ENCODE measurements at places on chromosomes 7 and 10.

DNA sequence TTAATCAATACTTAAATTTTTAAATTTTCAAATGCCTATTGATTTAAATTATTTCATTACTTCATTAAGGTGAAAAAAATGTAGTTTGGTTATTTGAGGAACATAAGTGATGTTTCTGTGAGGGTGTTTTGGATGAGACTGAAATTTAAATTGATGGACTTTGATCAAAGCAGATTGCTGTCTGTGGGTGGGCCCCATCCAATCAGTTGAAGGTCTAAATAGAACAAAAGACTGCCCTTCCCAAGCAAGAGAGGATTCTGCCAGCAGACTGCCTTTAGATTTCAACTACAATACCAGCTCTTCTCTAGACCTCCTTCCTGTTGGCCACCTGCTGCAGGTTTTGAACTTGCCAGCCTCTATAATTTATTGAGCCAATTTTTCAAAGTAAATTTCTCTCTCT is 14.5 kb upstream of the GPR37 start:
- no peak for DNase-seq

- no peak for DNase-seq
Measured at GRCh38 chr7:140745266-140746058, 49.0 kb downstream of the NDUFB2 start.

- no peak for DNase-seq
Measured at GRCh38 chr10:79044846-79045245, 23.9 kb upstream of the ZMIZ1 start.

GRCh38 chr7:28890137-28890536 is 68.0 kb downstream of the TRIL start:
- peak; percentile 22 for DNase-seq

- no peak for DNase-seq
Measured at GRCh38 chr10:133189726-133190125, 29.7 kb downstream of the KNDC1 start.

GRCh38 chr7:18727115-18727870 is 231.7 kb downstream of the HDAC9 start:
- no peak for DNase-seq

DNA sequence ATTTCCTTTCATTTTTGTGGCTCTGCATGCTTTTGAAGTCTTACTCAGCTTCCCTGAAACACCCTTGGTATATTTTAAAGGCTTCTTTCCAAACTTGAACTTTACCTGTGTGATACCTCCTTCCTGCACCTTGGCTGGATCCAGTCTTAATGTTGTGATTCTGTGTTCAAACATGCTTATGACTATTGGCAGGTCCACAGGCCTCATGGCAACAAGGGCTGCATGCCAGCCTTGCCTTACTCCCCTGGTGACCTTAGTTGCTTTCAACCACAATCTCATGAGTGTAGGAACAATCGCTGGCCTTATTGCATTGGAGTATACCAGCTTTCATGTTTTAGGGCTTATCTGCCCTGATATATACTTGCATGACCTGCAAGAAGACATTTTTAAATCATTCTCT is 238.7 kb downstream of the KIF20B start:
- DNase-seq, result no peak

DNA sequence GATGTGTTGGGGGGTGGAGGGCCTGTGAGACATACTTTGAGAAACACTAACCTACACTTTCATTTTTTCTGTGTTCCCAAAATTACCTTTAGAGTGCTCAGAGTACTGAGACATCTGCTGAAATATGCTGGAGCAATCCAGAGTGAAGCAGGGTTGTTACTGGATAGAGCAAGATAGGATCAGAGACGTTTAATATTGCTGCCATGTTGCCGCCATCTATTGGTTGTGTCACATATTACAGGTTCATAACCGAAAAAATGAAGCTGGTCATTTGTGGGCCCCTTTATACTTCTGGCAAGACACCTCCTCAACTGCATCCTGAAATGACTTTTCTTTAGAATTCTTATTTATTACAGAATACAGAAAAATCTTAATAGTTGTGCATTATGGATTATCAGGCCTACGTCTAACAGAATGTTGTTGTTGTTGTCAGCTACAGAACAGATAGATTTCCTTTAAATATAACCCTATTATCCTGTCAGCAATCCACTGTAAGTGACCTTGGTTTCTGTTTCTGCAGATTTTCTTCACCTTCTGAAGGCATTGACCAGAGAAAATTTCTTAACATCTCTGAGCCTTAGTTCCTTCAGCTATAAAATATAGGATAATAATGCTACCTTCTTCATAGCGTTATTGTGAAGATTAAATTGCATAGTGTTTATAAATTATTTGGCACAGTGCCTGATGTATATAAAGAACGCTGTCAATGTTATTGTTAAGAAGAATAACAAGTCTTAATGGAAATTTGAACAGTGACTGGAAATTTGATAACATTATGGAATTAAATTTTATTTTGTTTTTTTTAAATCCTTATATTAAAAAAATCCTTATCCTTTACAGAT is 16.2 kb upstream of the DLD start:
- peak; percentile 49 for DNase-seq

GRCh38 chr7:99270702-99271101 is 1.9 kb upstream of the MYH16 start:
- DNase-seq, result no peak

DNA sequence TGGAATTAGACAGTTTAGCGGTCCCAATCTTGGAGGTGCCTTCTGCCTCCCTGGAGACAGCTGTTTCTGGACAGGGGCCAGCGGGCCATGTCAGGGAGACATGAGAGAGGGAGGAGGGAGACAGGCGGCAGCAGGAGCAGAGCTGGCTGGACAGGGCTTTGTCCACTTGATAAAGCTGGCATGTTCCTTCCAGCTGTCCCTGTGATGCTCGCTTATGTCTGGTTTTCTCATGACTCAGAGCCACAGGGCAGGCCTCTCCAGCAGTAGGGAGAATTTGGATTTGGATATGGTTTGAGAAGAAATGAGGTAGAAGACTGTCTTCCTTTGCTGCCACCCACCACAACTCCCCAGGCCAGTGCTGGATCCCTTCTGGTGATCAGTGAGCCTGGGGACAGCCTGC is 51.7 kb upstream of the SORCS3 start:
- no peak for DNase-seq

DNA sequence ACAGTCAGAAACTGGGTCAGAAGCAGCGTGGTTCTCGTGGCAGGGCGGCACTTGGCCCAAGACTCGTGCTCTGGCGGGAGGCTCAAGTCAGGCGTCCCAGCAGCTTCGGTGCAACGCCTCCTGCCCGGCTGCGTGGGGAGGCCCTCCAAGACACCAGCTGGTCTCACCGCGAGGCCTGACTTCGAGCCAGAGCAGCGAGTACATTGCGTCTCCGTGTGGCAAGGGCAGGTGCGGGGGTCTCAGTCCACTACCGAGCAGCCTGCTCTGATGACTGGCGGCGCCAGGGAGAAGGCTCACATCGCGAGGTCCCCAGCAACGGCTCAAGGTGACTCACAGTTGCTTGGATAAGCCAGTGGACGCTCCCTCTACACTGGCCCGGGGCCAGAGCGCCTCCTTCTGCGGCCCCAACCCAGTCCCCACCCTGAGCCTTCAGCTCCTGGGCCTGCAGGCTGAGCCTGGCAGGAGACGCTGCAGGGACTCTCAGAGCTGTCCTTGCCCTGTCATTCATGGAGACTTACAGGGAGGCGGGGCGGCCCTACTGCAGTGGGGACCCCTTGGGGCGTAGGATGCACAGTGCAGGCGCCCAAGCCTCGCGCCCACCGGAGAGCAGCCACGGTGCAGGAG is 41.9 kb upstream of the PRKAR1B start:
- DNase-seq, result no peak

- DNase-seq, result no peak
Measured at GRCh38 chr10:88047579-88047978, 184.2 kb downstream of the PTEN start.

DNA sequence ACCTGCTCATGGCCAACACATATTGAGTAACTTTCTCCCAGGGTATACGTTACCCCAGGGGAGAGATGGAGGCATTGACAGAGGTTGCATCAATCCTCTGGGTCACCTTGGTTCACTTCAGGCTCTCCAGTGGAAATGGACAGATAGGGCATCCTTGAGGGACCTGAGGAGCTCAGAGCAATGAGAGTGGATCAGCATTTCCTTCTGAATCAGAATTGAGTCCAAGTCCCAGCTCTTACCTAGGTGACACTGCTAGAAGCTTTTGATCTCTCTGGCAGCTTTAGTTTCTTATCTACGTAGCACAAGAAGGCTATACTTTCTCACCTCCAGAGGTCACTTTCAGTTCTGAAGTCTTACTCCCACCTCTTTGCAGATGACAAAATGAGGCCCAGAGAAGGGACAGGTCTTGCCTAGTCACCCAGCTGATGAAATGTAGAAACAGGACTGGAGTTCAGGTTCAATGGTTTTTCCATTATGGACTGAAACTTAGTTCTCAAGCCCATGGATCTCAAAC is 35.2 kb downstream of the PANK1 start:
- no peak for DNase-seq

GRCh38 chr10:72539137-72539536 is 86.7 kb downstream of the MICU1 start:
- DNase-seq, result no peak

GRCh38 chr7:50304129-50304910 is at the start of gene IKZF1:
Gene IKZF1 (plus strand): TSS chr7:50304716. CDS start chr7:50319062, 14,346 bp downstream.
- DNase-seq, result no peak

- DNase-seq, result no peak
Measured at GRCh38 chr10:3260066-3260834, 87.7 kb upstream of the PITRM1 start.

DNA sequence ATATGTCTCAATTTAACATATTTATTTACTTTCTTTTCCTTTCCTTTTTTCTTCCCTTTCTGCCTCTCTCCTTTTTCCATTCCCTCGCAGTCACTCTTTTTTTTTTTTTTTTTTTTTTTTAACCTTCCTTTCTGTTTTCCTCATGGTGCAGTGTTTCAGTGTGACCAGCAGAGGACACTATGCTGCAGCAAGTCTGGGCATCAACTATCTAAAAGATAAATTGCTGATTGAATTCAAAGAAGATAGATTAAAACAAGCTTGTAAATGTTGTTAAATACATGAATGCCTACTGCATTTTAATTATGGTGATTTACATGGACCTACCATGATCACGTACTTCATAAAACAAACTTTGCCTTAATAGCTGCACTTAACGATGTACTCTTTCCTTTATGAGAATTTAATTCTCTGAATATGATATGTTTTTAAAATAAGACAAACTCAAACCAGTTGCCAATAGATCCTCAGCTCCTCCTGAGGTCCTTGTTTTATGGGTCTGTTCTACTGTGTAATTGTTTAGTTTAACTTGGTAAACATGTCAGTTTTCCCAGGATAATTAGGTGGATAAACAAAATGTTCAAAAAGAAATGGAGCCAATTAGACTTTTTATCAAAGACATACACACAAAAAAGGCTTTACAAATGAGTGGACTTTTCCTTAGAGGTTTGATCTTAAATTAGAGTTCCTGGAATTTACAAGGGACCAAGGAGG is 101.0 kb upstream of the AGR3 start:
- DNase-seq, result peak; percentile 48

Measured in NCI-H146 (cell line).